ENCODE measurements at places on chromosomes 5 and 9. TPM values are rescaled to one million over a fixed set of nuclear protein-coding genes. Genes with fewer than 3 reads are reported as not detected.

Gene MORN5
- total RNA-seq = not detected

Gene TEK
- total RNA-seq = 10.8 TPM

Gene SLCO4C1
- not detected for total RNA-seq

Gene NUTM2G
- not detected for total RNA-seq

Gene GADD45G
- not detected for total RNA-seq

Gene AQP7
- total RNA-seq = 0.28 TPM

- DNase-seq = peak; percentile 18
- no peaks in the 10 kb centered on the region for H3K4me1 ChIP-seq
- H3K4me3 ChIP-seq = no peak overlapping the region
Measured at GRCh38 chr5:164012371-164012770, 507.0 kb downstream of the MAT2B start.

- no peaks in the 10 kb centered on the region for H3K36me3 ChIP-seq
- no peak overlapping the region for H3K27ac ChIP-seq
- H3K27me3 ChIP-seq = peaks cover 12% of the 10 kb centered on the region
- H3K4me3 ChIP-seq = no peak overlapping the region
- no peak for DNase-seq
- no peaks in the 10 kb centered on the region for H3K4me1 ChIP-seq
Measured at GRCh38 chr9:132193227-132194124, 31.6 kb downstream of the NTNG2 start.

DNA sequence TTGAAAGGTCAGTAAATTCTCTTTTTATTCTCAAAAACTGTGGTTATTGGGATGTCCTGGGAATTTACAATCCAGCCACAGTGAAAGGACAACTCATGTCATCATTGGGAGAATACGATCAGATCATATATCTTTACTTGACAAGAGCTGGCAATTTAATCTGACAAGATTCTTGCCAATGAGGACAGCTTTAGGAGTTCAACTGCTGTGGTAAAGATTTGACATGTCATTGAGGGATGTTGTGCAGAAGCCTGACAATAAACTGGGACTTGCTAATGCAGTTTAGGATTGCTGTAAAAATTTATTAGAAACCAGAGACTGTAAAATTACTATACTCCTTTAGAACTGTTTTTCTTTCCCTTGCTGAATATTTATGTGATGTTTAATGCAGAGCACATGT, 1131.0 kb downstream of the MAT2B start:
- no peak overlapping the region for H3K27ac ChIP-seq
- no peak for DNase-seq
- H3K4me3 ChIP-seq = no peak overlapping the region

DNA sequence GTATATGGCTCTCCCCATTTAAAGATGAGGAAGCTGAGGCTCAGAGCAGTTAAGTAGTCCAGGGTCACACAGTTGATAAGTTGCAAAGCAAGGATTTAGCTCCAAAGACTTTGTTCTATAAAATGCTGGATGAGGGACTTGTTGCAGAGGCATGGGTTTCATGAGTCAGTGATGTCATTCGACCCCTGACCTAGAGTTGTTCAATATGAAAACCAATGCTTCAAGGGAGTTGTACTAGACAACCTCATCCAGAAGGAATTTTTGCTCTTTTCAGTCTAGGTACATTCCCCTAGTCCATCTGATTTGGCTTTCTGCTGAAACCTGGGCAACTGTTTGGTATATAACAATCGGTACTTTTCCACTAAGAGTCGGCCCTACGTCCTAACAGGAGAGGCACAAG, 550.4 kb downstream of the EBF1 start:
- H3K27me3 ChIP-seq = no peaks in the 10 kb centered on the region
- no peak overlapping the region for H3K4me3 ChIP-seq
- H3K4me1 ChIP-seq = no peaks in the 10 kb centered on the region
- H3K36me3 ChIP-seq = no peaks in the 10 kb centered on the region

Data from IMR-90 (cell line).